IMR-90 (cell line): ENCODE measurements at places on chromosomes 6 and 20. TPM values are rescaled to one million over a fixed set of nuclear protein-coding genes. Genes with fewer than 3 reads are reported as not detected.

DNA sequence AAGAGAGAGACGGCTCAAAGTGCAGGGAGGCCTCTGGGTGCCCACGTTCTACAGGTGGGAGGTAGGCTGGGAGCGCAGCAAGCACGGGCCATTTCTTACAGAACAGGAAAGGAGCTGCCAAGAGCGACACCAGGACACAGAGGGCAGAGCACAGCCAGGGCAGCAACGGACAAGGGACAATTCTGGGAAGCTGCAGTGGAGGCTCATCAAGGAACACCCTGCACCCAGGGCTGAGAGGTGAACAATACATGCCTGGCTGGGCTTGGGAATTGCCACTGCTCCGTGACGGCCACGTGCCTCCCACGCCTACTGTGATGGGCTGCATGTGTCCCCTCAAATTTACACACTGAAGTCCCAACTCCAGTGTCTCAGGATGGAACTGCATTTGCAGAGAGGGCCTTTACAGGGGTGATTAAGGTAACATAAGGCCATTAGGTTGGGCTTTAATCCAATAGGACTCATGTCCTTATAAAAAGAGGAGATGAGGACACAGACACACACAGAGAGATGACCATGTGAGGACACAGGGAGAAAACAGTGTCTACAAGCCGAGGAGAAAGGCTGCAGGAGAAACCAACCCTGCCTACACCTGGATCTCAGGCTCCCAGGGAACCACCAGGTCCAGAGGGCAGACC lies 13.6 kb downstream of the SERPINB6 start:
- no peak overlapping the region for H3K27ac ChIP-seq
- no peak for DNase-seq
- H3K4me3 ChIP-seq, result no peak overlapping the region

The ZSWIM3 gene
- total RNA-seq, result 8.1 and 8.6 TPM in 2 replicates

The OPN5 gene
- total RNA-seq, result not detected in 2 replicates

GRCh38 chr6:107644513-107644912 lies 154.6 kb downstream of the SOBP start:
- no peak overlapping the region for H3K27ac ChIP-seq
- H3K4me3 ChIP-seq, result no peak overlapping the region
- H3K27me3 ChIP-seq, result peaks cover 2% of the 10 kb centered on the region; the same call in 1 of the 2 replicates
- no peak for DNase-seq
- H3K36me3 ChIP-seq, result peaks cover 2% of the 10 kb centered on the region; the same call in 1 of the 2 replicates
- no peaks in the 10 kb centered on the region; the same call in 1 of the 2 replicates for H3K4me1 ChIP-seq

GRCh38 chr6:18359237-18359885 lies 27.8 kb upstream of the RNF144B start:
- DNase-seq, result no peak
- no peak overlapping the region for H3K4me3 ChIP-seq
- no peaks in the 10 kb centered on the region for H3K27me3 ChIP-seq

- H3K27ac ChIP-seq, result peak overlapping the region; percentile 76
- no peaks in the 10 kb centered on the region for H3K27me3 ChIP-seq
- H3K36me3 ChIP-seq, result peaks cover 22% of the 10 kb centered on the region
- H3K4me3 ChIP-seq, result no peak overlapping the region
- DNase-seq, result peak; percentile 43
These were observed 2.3 kb downstream of the CCND3 start for GRCh38 chr6:41939176-41939847.

- H3K27ac ChIP-seq, result peak overlapping the region; percentile 73
- H3K27me3 ChIP-seq, result peaks cover 5% of the 10 kb centered on the region
- peak; percentile 65 for DNase-seq
- H3K4me3 ChIP-seq, result peak overlapping the region; percentile 75
- H3K4me1 ChIP-seq, result peaks cover 22% of the 10 kb centered on the region
- no peaks in the 10 kb centered on the region for H3K36me3 ChIP-seq
These were observed 24.6 kb downstream of the RIPOR2 start for GRCh38 chr6:24910961-24911725.

GRCh38 chr6:63573899-63574553 lies 1.7 kb downstream of the LOC128125822 start:
- H3K27ac ChIP-seq, result peak overlapping the region; percentile 99
- H3K27me3 ChIP-seq, result no peaks in the 10 kb centered on the region
- H3K4me3 ChIP-seq, result peak overlapping the region; percentile 85
- peaks cover 18% of the 10 kb centered on the region for H3K36me3 ChIP-seq
- DNase-seq, result peak; percentile 64

GRCh38 chr6:151286214-151286613 lies 46.4 kb downstream of the AKAP12 start:
- H3K4me1 ChIP-seq, result peaks cover 6% of the 10 kb centered on the region
- H3K36me3 ChIP-seq, result peaks cover 2% of the 10 kb centered on the region; the same call in 1 of the 2 replicates
- H3K27ac ChIP-seq, result no peak overlapping the region
- DNase-seq, result peak; percentile 14
